ENCODE measurements at places on chromosomes 11 and 22.

DNA sequence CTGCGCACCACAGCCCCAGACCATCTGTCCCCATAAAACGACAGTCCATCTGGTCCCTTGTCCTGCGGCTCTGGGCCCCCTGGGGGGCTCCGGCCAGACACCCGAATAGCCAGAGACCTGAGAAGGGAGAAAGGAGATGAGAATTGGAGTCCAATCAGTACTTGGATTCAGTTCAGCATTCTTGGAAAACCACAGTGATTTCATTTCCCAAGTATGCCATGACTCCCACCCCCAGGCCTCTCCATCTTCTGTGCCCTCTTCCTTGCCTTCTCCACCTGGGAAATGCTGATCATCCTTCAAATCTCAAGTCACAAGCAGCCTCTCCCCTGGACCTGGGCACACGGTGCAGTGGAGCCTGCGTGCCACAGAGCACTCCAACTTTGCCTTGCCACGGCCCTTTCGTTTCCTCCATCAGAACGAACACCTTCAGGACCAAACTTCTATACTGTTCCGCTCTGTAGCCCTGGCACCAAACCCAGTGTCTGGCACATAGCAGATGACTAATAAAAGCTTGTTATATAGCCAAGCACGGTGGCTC lies 10.9 kb upstream of the MFNG start:
- no peak for DNase-seq

DNA sequence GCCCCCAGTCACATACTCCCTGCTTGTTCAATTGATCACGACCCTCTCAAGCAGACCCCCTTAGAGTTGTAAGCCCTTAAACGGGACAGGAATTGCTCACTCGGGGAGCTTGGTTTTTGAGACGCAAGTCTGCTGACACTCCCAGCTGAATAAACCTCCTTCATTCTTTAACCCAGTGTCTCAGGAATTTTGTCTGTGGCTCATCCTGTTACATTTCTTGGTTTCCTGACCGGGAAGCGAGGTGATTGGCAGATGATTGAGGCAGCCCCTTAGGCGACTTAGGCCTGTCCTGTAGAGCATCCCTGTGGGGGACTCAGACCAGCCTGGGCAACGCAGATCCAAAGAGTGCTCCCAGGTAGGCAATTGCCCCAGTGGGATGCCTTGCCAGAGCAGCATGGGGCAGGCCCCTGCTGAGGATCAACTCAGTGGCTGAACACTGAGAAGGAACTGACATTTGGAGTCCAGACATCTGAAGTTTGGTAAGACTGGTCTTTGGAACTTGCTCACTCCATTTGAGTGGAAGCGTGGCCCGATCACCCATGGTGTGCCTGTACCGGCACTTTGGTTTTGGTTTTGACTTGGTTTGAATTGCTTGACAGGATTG lies 51.5 kb downstream of the NEU3 start:
- DNase-seq = no peak

DNA sequence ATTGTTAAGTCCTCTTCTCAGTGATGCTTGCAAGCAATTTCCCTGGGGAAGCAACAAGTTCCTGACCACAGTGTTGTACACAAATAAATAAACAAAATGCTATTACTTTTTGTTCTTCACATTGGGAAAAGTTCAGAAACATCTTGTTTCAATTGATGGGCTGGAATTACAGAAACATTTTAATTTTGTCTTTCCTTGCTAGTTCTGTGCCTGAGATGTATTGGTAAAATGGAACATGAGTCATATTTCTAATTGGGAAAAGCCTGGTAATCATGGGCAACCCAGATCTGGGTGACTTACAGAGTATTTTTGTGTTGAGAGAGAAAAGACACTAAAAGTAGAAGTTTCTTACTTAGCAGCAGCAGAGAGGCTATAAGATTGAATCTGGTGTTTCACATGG lies 576 bp upstream of the BLID start:
- no peak for DNase-seq

DNA sequence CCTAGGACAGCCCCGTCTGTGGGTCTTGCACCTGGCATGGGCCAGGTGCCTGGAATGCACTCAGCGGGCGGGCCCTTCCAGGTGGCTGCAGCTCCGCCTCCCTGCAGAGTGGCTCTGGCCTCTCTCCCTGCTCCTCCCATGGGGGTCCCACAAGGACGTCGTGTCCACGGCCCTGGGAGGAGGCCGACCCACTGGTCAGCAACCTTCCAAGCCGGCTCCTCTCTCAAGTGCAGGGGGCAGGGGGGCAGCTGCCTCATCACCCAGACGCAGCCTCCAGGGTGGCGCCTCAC lies 41.9 kb downstream of the CERK start:
- DNase-seq = no peak

- no peak for DNase-seq
These were observed 15.5 kb upstream of the DEPDC7 start for GRCh38 chr11:33000181-33000580.

- DNase-seq = no peak
These were observed 195.2 kb upstream of the RAG2 start for GRCh38 chr11:36792996-36793914.

DNA sequence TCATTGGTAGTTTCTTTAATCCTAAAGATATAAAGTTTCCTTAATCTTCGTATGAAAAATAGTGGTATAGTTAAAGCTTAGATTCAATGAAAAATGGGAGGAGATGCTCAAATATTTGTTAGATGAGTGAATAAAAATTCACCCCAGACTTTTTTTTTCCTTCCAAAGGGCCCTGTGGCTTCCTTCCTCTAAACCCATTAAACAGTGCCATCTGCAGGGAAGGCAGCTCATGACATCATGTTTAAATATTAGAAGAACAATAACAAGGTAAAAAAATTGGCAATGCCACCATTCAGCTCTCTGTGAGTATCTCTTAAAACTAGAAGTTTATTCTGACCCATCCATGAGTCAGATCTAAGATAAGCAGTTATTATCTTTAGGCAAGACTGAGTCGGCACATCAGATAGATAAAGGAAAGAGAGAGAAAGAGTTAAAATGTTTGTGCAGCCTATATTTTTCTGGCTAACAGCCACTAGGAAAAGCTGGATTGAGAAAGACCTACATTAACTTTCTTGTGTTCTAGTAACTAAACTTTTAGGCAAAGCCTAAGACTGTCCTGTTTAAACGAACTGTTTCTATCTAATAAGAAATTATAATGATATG lies 19.1 kb upstream of the OOSP1 start:
- peak; percentile 44 for DNase-seq

- no peak for DNase-seq
These were observed 95.7 kb upstream of the TOP3B start for GRCh38 chr22:22078329-22078728.

DNA sequence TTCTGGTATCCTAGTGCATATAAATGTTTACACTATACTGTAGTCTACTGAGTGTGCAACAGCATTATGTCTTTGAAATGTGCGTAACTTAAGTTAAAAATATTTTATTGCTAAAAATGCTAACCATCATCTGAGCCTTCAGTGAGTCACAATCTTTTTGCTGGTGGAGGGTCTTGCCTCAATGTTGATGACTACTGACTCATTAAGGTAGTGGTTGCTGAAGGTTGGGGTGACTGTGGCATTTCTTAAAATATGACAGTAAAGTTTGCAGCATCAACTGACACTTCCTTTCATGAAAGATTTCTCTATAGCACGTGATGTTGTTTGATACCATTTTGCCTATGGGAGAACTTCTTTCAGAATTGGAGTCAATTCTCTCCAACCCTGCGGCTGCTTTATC lies 8.5 kb upstream of the CREBZF start:
- DNase-seq = no peak

DNA sequence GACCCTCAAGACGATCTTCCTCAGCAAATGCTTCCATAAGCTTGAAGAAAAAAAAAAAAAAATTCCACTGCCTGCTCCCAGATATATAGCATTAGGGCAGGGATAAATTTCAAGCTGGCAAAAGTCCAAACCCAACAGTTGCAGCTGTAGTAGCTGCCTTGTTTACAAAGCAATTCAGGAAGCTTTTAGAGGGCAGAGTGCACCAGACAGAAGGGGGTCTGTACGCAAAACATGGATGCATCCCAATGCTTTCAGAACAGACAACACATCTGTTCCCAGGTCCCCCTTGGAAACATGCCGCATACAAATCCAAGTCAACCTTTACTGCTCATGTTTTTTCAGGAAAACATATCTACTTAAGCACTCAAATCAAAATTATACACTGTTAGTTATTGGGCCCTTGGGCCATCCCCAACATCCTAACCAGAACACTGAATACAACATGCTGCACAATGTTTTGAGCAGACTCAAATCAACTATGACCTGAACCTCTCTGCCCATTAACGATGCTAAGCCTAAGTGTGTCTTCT lies 94.5 kb downstream of the CADM1 start:
- DNase-seq = no peak

DNA sequence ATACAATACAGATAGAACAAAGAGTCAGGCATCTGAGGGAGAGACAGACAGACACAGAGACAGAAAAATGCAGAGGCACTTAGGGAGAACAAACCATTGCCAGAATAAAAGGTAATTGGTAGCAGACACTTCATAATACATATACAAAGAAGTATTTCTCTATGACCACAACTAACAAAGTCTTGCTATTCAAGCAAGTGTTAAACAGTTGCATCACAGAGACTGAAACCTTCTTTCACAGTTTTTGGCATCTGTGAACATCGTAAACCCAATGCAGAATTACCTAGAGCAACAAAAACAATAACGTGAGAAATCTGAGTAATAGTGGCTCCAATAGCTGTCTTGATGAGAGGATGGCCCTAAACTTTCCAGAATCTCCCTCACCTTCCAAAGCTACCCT lies 116.4 kb downstream of the BLID start:
- DNase-seq = no peak

GRCh38 chr11:111494040-111494439 lies 18.1 kb downstream of the BTG4 start:
- no peak for DNase-seq

DNA sequence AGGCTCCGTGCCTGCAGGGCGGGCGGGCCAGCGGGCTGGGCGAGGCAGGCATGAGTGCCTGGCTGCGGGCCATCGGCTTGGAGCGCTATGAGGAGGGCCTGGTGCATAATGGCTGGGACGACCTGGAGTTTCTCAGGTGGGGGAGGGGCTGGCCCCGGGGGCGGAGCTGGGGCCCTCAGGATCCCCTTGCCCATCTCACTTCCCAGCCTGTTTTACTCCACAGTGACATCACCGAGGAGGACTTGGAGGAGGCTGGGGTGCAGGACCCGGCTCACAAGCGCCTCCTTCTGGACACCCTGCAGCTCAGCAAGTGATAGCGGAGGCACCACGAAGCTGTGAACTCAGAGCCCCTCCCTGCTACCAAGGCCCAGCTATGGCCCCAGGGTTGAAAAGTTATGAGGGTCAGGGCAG lies 5.9 kb downstream of the PHOX2A start:
- peak; percentile 80 for DNase-seq

GRCh38 chr11:99148352-99148751 lies 127.6 kb downstream of the CNTN5 start:
- DNase-seq = no peak

DNA sequence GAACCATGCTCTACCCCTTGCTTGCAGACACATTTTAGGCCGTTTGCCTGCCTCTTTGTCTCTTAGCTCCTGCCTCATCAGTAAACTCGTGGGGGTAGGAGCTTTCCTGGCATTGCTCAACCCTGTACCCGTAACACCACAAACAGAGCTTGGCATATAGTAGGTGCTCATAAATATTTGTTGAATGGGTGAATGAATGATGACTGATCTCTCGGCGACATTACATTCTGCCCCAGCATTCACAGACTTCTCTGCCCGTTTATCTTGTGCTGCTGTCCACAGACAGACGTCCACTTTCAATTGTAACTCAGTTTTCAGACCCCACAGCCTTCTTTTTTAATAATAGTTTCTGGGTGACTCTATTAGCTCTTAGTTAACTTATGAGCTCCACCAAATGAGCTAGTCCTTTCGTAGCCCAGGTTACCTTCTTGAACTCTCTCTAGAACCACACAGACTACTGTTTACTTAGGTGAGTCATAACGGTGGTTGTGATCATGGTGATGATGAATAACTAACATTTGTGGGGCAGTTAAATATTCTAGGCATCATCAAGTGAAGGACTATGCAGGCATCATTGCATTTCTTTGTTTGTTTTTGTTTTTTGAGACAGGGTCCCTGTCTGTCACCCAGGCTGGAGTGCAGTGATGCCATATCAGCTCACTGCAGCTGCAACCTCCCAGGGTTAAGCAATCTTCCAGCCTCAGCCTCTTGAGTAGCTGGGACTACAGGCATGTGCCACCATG lies 188.4 kb downstream of the ADAMTS15 start:
- DNase-seq = no peak

DNA sequence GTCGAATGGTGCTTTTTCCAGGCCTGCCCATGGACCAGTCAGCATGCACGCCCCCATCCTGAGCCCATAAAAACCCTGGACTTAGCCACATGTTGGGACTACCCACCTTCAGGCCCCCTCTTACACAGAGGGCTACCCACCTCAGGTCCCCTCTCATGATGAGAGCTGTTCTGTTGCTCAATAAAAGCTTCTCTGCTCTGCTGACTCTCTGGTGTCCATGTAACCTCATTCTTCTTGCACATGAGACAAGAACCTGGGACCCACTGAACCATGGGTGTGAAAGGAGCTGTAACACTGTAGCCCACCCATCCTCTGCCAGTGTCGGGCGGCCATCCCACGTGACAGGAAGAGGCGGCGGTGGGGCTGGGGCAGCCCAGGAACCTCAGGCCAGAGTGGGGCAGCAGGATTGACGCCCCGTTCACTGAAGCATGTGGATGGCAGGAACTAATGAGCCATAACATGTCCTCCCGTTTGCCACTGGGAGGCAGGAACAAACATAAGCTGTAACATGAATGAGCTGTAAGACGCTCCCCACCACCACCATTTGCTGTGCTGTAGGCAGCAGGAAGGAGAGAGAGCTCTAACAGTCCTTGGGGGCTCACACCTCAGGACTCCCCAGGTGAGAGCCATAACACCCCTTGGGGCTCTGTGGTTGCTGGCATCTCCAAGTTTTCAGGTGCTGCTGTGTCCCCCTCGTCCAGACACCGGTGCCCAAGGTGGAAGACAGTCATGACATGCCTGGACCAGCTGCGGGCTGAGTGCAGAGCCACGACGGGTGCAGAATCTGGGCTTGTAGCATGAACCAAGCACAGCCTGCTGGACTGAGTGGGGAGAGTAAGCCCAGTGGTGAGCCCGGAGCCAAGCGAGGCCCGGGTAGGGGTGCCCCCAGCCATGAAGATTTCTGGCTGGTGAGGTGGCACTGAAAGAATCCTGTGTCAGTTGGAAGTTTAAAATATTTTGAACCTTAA lies 69.4 kb downstream of the MCHR1 start:
- no peak for DNase-seq

GRCh38 chr11:102390667-102391465 lies 43.9 kb downstream of the BIRC2 start:
- DNase-seq = peak; percentile 75

- no peak for DNase-seq
These were observed 24.4 kb downstream of the SERGEF start for GRCh38 chr11:17988465-17988864.

DNA sequence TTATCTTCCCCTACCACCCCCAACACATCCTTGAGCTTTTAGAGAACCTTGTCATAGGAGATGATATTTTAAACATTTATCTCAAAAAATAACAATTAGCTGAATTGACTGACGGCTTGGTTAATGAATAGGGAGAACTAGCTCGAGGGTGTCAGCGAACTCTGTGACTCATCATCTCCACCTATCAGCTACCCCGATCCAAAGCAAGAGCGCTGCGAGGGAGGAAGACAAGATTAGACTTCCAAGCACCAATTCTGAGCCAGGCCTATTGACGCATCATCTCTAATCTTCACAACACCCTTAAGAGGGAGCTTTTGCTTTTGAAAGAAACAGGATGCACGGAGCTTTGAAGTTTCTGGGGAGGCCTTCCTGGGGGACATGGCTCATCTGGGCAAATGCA lies 51.0 kb upstream of the GALNT18 start:
- no peak for DNase-seq

Measured in erythroblast (primary cell).